ENCODE measurements at places on chromosomes 5 and 9.
A peak's percentile ranks its signal among the peaks of the same experiment; 100 is the strongest.

- no peak overlapping the region for H3K27ac ChIP-seq
- no peak overlapping the region for H3K4me3 ChIP-seq
- H3K36me3 ChIP-seq: peaks cover 21% of the 10 kb centered on the region
- no peaks in the 10 kb centered on the region for H3K27me3 ChIP-seq
- DNase-seq: no peak
These were observed 9.8 kb downstream of the RACK1 start for GRCh38 chr5:181233801-181234454.

GRCh38 chr5:68711293-68712200, 382.3 kb upstream of the SLC30A5 start:
- H3K27ac ChIP-seq: no peak overlapping the region
- no peak overlapping the region for H3K4me3 ChIP-seq
- H3K36me3 ChIP-seq: no peaks in the 10 kb centered on the region

DNA sequence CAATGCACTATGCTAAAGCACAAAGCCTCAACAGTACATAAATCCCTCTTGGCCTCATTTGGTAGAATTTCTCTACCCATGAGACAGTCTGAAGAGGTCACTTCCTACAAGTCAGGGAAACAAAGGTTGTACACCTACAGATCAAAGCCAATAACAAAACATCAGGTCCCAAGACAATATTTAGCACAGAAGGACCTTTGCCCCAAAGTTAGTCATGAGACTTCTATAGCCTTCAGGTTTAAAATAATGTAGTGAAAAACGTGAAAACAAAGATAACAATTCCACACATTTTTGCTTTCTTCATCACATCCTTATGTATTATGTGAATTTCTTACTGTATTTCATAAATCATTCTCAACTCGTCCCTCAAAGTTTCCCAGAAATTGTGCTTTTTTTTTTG, 15.8 kb downstream of the AFF4 start:
- H3K4me1 ChIP-seq: no peaks in the 10 kb centered on the region
- no peak overlapping the region for H3K27ac ChIP-seq
- no peak overlapping the region for H3K4me3 ChIP-seq
- H3K27me3 ChIP-seq: no peaks in the 10 kb centered on the region
- no peaks in the 10 kb centered on the region for H3K36me3 ChIP-seq

DNA sequence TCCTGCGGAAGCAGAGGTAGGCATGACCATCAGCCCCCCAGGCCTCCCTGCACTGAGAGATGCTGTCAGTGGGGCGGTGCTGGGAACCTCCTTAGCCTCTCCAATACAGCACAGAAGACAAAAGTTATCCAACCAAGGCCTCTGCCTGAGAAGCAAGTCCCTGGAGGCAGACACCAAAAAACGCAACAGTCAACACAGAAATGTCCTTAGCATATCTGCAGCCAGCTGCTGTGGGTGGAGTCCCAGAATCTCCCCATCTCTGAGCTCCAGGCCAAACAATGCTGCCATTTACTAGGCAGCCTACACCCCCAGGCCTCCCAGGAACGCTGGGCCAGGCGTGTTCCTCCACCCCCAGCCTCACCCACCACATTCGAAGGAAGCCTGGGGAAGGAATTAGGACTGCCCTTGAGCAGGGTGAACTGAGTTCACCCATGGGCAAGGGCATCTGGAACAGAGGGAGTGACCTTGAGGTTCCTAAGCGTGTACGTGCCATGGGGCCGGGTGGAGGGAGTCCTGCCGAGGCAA, 43.7 kb downstream of the STK10 start:
- H3K4me1 ChIP-seq: no peaks in the 10 kb centered on the region
- H3K27me3 ChIP-seq: no peaks in the 10 kb centered on the region
- DNase-seq: peak; percentile 35
- no peaks in the 10 kb centered on the region for H3K36me3 ChIP-seq
- peak overlapping the region; percentile 53 for H3K27ac ChIP-seq
- H3K4me3 ChIP-seq: no peak overlapping the region

DNA sequence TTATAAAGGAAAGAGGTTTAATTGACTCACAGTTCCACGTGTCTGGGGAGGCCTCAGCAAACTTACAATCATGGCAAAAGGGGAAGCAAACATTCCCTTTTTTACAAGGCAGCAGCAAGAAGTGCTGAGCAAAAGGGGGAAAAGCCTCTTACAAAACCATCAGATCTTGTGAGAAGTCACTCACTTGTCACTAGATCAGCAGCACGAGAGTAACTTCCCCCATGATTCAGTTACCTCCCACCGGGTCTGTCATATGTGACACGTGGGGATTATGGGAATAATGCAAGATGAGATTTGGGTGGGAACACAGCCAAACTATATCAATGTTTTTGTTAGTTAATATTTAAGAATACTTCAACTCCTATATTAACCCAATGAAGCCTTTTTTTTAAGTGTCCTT, 275.2 kb upstream of the CDH9 start:
- no peak for DNase-seq
- H3K27me3 ChIP-seq: no peaks in the 10 kb centered on the region
- no peaks in the 10 kb centered on the region for H3K4me1 ChIP-seq
- H3K4me3 ChIP-seq: no peak overlapping the region
- no peak overlapping the region for H3K27ac ChIP-seq

DNA sequence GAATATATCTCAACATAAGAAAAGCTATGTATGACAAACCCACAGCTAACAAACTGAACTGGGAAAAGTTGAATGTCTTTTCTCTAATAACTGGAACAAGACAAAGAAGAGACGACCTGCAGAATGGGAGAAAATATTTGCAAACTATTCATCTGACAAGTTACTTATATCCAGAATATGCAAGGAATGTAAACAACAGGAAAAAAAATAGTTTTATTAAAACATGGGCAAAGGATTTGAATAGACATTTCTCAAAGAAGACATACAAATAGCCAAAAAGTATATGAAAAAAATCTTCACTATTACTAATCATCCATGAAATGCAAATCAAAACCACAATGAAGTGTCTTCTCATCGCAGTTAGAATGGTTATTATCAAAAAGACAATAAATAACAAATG, 181.7 kb upstream of the TLX3 start:
- DNase-seq: no peak
- no peak overlapping the region for H3K4me3 ChIP-seq
- no peaks in the 10 kb centered on the region for H3K4me1 ChIP-seq
- H3K36me3 ChIP-seq: no peaks in the 10 kb centered on the region
- H3K27ac ChIP-seq: no peak overlapping the region
- H3K27me3 ChIP-seq: no peaks in the 10 kb centered on the region

GRCh38 chr5:37575541-37576489, 196.7 kb downstream of the WDR70 start:
- DNase-seq: no peak
- H3K36me3 ChIP-seq: no peaks in the 10 kb centered on the region
- H3K27me3 ChIP-seq: no peaks in the 10 kb centered on the region
- H3K4me1 ChIP-seq: no peaks in the 10 kb centered on the region
- no peak overlapping the region for H3K27ac ChIP-seq

- peak overlapping the region; percentile 96 for H3K27ac ChIP-seq
- H3K4me1 ChIP-seq: no peaks in the 10 kb centered on the region
- peak; percentile 68 for DNase-seq
- H3K4me3 ChIP-seq: peak overlapping the region; percentile 71
These were observed 467 bp upstream of the PHF19 start for GRCh38 chr9:120877276-120878034.

DNA sequence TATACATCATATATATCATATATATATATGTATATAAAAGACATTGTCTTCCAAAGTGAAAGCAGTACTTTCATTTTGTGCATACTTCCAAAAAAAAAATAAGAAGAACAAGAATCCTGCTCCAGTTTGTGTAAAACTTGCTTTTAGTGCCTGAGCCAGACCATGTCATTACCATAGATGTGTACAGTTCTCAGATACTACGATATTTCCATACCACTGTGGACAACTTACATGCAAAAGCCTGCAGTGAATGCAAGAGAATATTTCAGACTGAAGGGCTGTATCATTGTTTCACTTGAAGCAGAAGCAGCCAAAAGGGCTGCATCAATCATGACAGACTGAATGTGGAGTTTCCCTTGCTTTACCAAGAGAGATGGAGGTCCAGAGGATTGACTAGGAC, 72.6 kb upstream of the CYLC2 start:
- no peak overlapping the region for H3K4me3 ChIP-seq
- no peaks in the 10 kb centered on the region for H3K4me1 ChIP-seq
- H3K36me3 ChIP-seq: no peaks in the 10 kb centered on the region
- H3K27me3 ChIP-seq: no peaks in the 10 kb centered on the region
- H3K27ac ChIP-seq: no peak overlapping the region

DNA sequence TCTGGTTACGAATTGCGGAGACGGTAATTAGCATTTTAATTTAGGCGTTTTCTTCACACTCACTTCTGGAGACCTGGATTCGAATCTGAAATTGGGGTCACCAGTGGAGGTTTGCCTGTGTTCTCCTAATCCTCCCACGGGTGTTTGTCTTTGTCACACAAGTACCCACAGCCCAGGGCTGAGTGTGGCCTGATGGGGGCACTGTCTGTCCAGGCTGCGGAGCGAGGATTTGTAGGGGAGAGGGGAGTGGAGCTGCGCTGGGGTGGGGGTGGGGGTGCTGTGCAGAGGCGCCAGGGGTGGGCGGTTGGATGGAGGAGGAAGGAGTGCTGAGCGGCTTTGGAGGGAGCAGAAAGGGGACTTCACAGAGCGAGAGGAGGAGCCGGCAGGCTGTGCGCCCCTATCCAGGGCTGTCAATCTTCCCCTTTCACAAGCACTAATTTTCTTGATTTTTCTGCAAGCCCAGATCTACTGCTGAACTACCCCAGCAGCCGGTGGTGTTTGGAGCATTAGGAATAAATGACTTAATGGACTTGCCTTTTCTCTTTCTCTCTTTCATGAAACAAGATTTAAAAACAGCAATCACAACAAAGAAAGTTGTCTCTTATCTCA, 53.1 kb downstream of the TSPAN17 start:
- DNase-seq: no peak
- H3K36me3 ChIP-seq: no peaks in the 10 kb centered on the region
- H3K4me3 ChIP-seq: no peak overlapping the region
- H3K27ac ChIP-seq: no peak overlapping the region

- no peak overlapping the region for H3K27ac ChIP-seq
- no peaks in the 10 kb centered on the region for H3K36me3 ChIP-seq
- H3K4me3 ChIP-seq: no peak overlapping the region
- no peak for DNase-seq
- H3K4me1 ChIP-seq: no peaks in the 10 kb centered on the region
These were observed 237.8 kb upstream of the EDIL3 start for GRCh38 chr5:84622461-84622860.

- H3K27ac ChIP-seq: no peak overlapping the region
- no peak for DNase-seq
- no peak overlapping the region for H3K4me3 ChIP-seq
- H3K36me3 ChIP-seq: no peaks in the 10 kb centered on the region
These were observed 31.6 kb upstream of the DTWD2 start for GRCh38 chr5:119019949-119020348.

GRCh38 chr5:142551338-142552067, 134.4 kb downstream of the FGF1 start:
- no peak overlapping the region for H3K4me3 ChIP-seq
- no peaks in the 10 kb centered on the region for H3K4me1 ChIP-seq
- H3K27me3 ChIP-seq: no peaks in the 10 kb centered on the region
- no peak for DNase-seq
- H3K27ac ChIP-seq: no peak overlapping the region

DNA sequence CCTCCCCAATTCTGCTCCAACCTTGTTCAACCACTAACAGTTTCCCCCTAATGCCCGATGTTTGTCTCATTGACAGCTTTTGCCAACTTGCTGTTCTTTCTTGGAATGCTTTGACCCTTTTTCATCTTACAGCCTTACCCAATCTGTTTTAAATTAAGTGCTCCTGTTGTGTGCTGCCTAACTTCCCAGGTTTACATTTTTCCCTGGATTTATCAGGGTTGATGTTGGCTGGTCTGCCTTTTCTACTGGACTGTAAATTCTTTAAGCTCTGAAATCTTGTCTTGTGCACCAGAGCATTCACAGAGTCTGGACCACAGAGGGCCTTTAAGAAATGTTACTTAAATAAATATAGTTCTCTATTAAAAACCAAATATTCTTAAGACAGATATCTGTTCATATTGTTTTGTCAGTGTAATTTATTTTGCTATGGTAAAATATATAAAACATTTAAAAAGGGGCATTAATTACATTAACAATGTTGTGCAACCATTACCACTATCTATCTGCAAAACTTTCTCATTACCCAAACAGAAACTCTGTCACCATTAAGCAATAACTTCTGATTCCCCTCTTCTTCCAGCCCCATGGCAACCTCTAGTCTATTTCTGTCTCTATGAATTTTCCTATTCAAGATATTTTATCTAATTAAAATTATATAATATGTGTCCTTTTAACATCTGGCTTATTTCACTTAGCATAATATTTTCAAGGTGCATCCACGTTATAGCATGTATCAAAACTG, 73.0 kb downstream of the OSTF1 start:
- no peak overlapping the region for H3K4me3 ChIP-seq
- no peaks in the 10 kb centered on the region for H3K36me3 ChIP-seq
- no peaks in the 10 kb centered on the region for H3K27me3 ChIP-seq
- no peak overlapping the region for H3K27ac ChIP-seq

DNA sequence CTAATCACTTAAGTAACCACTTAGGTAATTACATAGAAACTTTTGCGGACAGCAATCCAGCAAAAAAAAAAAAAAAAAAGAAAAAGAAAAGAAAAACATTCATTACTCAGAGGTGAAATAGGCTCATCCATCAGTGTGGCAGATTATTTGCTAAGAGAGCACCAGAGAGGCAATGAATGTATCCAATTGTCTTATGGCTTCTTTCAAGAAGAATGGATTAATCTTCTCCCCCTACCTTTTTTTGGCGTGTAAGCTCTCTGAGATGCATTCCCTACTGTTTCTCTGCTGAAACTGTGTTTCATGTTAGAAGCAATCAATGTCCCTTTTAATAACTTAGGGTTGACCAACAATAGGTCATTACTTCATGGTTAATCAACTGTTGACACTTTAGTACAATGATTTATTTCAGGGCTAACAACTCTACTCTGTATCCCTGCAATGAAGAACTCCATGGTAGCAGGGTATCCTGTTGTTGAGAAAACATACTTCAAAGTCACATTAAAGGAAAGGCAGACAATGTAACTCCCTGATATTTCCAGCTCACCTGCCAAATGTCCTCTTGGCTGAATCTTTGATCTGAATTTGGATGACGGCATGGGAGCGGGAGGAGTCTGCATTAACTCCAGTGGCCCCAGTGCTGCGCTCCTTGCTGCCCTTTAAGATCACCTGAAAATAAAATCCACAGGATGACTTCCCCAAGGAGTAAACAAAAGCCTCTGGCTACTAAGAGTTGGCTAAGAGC, 57.6 kb downstream of the KIF24 start:
- H3K36me3 ChIP-seq: no peaks in the 10 kb centered on the region
- no peak for DNase-seq
- H3K4me3 ChIP-seq: no peak overlapping the region
- H3K27ac ChIP-seq: no peak overlapping the region

- no peak overlapping the region for H3K4me3 ChIP-seq
- no peaks in the 10 kb centered on the region for H3K4me1 ChIP-seq
- no peak overlapping the region for H3K27ac ChIP-seq
- no peak for DNase-seq
- no peaks in the 10 kb centered on the region for H3K27me3 ChIP-seq
These were observed 62.5 kb upstream of the PTPN3 start for GRCh38 chr9:109560470-109561132.

GRCh38 chr9:74499770-74500583, 2.8 kb downstream of the RORB start:
- peaks cover 43% of the 10 kb centered on the region for H3K27me3 ChIP-seq
- no peaks in the 10 kb centered on the region for H3K4me1 ChIP-seq
- H3K4me3 ChIP-seq: peak overlapping the region; percentile 6
- no peak for DNase-seq
- no peak overlapping the region for H3K27ac ChIP-seq
- no peaks in the 10 kb centered on the region for H3K36me3 ChIP-seq
